ENCODE measurements at places on chromosomes 12 and 14. TPM values are rescaled to one million over a fixed set of nuclear protein-coding genes. Genes with fewer than 3 reads are reported as not detected.

Gene SLC16A7
- 61.2 TPM for total RNA-seq

Gene TOMM20L
- not detected for total RNA-seq

Gene RNASE7
- total RNA-seq, result not detected

Gene RGS6
- total RNA-seq, result not detected

Gene ASCL1
- not detected for total RNA-seq

Gene SERPINA3
- total RNA-seq, result 24.2 TPM

Data from articular chondrocyte of knee joint (primary cell).